Fibroblast of lung (primary cell): ENCODE measurements at places on chromosomes 4 and X. TPM values are rescaled to one million over a fixed set of nuclear protein-coding genes. Genes with fewer than 3 reads are reported as not detected.

SOX3 gene
- not detected in 2 replicates for total RNA-seq

SPANXB1 gene
- total RNA-seq, result not detected in 2 replicates

ABLIM2 gene
- total RNA-seq, result 0.26 and 0.66 TPM in 2 replicates

GRCh38 chr4:158146736-158147135, 26.1 kb downstream of the GASK1B start:
- no peak for DNase-seq

DNA sequence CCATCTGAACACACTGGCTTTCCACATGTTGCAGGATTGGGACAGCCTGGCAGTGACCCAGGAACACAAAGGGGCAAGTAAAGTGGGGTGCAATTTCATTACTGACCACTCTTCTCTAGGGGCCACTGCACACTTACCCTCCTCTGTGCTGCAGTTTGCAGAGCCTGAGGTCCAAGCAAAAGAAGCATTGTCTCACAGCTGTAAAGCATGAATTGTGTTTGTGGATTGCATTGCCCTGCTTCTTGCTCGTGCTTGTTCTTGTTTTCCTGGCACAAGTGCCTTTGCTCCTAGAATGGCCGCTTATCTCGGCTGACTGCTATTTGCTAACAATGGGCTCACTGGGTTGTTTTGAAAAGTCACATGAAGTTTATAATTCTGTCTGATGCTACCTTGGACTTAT, 209.1 kb upstream of the JADE1 start:
- DNase-seq, result peak; percentile 61

DNA sequence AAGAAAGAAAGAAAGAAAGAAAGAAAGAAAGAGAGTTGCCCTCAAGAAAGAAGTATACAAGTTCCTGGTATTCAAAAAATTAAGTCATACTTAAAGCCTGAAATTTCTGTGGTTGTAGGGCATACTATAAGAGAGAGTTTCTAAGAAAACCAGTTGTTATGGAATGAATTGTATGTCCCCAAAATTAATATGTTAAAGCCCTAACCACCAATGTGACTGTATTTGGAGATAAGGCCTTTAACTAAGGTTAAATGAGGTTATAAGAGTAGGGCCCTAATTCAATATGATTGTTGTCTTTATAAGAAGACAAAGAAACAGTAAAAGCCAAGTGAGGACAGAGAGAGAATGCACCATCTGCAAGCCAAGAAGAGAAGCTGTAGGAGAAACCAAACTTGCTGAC, 521.1 kb downstream of the CCSER1 start:
- DNase-seq, result no peak

DNA sequence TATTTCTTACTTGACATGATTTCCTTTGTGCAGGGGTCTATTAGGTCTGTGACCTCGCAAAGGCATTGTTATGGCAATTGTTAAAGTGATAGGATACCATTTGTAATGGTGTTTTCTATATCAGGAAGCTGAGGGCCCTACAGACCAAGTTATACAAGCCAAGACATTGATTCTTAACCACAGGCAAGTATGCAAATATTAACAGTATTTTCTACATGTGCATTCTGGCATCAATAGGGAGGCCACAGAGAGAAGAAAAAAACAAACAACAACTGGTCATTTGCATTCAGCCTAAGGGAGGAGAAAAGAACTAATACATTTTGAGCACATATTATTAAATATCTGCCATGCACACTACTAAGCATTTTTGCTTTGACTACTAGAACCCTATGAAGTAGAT, 28.5 kb downstream of the GBA3 start:
- DNase-seq, result no peak
